Psoas muscle (tissue), 8 donors: ENCODE measurements at places on chromosomes 7 and 10. TPM values are rescaled to one million over a fixed set of nuclear protein-coding genes. Genes with fewer than 3 reads are reported as not detected.

ACBD7 gene
- total RNA-seq = not detected

PALD1 gene
- 4.0 TPM for total RNA-seq

AKAP9 gene
- 37.5 TPM for total RNA-seq

DRGX gene
- not detected for total RNA-seq

MYL7 gene
- not detected for total RNA-seq

ZNF467 gene
- 2.2 TPM for total RNA-seq

HOXA9 gene
- not detected for total RNA-seq

PKD1L1 gene
- total RNA-seq = 1.2 TPM

TRPV5 gene
- total RNA-seq = not detected

WDR86 gene
- total RNA-seq = not detected

ZPBP gene
- not detected for total RNA-seq

WIPF3 gene
- 18.5 TPM for total RNA-seq

LRRC17 gene
- 0.84 TPM for total RNA-seq

SPDYE8 gene
- not detected for total RNA-seq

SLC26A3 gene
- total RNA-seq = 0.29 TPM

TMEM273 gene
- total RNA-seq = 3.5 TPM

LRRC18 gene
- not detected for total RNA-seq

IDI2 gene
- total RNA-seq = 107 TPM

AKR1B15 gene
- 16.3 TPM for total RNA-seq

GRCh38 chr7:130733931-130734814 lies at the start of gene KLF14:
Gene KLF14 (minus strand): TSS chr7:130734207. CDS start chr7:130734033, 174 bp downstream.
- peak; percentile 72 for DNase-seq

DNA sequence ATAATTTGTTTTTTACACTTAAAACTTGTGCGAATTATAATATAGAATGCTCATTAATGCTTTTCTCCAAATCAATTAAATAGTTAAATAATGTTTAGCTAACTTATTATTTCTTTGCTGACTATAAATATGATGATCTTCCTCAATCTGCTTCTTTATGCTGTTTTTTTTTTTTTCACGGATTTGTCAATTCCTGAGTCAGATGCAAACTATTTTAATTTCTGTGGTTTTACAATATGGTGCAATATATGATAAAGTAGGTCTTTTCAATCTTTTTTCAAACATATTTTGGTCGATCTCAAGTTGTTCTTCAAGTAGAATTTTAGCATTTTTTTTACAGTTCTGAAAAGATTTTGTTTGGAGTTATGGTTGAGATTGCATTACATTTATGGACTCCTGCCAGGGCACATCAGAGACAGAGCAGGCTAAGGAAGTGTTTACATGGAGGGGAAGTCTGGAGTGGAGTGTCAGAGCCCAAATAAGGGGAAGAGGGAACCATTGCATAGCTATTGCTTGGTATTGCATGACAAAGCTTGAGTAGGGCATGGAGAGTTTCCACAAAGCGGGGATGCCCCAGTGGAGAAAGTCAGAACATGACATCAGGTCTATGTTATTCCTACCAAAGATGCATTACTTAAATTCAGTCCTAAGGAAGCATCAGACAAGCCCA lies 204.4 kb downstream of the OTUD1 start:
- no peak for DNase-seq

- peak; percentile 91 for DNase-seq
Observed at GRCh38 chr10:70458329-70459060, 17.0 kb upstream of the NODAL start.

DNA sequence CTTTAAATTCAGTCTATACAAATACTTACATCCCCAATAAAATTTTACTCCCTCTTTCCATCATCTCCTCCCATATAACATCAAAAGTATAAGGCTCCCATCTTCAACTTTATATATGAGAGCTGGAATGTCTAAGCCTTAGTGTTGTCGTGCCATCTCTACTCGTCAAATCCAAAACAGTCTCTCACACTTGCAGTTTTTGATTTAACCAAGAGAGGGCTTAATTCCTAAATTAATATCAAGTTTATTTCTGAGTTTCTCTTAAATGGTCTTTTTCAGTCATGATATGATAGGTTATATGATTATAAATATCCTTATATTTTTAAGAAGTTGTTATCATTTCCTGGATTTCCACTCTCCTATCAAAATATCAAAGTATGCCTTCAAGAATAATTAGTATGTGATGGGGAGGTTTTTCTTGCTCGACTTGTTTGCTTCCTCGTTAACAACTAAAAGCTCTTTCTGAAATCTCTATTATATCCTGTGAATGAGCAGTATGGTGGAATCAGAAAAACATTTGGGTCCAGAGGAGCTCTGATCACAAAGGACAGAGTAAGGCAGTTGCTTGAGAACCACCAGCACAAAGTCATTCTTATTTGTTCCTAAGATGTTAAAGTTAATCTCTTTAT lies 12.5 kb upstream of the LIPK start:
- no peak for DNase-seq

DNA sequence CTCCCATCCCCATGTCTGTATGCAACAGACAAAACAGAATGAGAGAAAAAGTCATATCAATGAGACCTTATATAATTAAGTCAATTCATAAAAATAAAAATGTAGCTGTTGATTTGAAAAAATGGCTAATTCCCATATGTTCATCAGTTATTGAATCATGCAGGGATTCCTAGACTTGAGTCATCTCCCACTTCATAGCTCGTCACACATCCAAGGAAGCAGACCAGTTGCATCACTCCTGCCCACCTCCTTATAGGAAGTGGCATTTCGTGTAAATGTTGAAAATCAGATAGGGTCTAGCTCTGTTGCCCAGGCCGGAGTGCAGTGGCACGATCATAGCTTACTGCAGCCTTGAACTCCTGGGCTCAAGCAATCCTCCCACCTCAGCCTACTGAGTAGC lies 56.1 kb upstream of the SH2B2 start:
- DNase-seq = no peak

DNA sequence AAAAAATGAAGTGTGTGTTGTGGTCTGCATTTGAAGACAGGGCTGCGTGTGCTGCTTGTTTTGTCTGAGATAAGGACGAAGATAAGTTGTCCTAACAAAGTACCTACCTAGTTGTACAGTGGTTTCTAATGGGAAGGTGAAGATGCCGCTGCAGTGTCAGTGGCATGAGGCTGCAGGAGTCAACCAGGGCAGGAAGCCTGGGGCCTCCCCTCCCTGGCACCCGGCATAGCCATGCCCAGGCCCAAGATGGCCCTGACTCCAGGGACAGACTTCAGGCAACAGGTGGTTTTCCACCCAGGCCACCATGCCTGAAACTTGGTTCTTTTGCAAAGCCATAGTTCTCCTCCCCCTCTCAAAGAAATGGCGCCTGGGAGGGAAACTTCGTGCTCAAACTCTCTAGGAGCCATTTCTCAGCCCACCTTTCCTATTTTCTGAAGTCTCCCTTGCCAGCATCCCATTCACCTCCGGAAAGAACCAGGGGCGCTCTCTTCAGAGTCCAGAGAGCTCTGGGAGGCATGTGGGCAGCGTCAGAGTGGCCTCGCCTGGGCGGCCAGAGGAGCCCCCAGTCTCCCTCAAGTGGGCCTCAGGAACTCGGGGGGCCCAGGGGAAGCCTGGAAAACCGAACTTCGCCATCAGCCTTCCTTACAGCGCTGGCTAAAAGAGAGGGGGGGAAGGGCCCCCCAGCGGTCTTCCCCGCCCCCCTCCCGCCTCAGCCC lies 2.1 kb upstream of the KAT6B start:
- DNase-seq = no peak

- no peak for DNase-seq
Observed at GRCh38 chr10:112605063-112605462, 158.0 kb downstream of the VTI1A start.

DNA sequence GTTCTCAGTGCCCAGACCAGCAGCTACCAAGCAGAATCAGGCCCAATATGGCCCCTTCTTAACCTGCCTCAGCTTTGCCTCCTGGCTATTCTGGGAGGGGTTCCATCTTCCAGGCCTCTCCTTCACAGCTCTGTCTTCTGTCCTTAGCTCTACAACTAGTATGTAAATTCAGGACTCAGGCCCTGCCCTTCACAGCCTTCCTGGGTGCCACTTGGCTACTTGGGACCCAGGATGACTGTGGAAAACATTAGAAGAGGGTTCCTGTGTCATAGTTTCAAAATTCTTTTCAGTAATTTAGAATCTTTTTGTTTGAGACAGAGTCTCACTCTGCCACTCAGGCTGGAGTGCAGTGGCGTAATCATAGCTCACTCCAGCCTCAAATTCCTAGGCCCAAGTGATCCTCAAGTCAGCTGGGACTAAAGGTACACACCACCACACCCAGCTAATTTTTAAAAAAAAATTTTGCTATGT lies 33.2 kb upstream of the PAPSS2 start:
- DNase-seq = no peak

GRCh38 chr10:104255311-104255981 lies 754 bp downstream of the GSTO1 start:
- DNase-seq = no peak

- no peak for DNase-seq
Observed at GRCh38 chr7:104982308-104983075, 31.5 kb upstream of the KMT2E start.

DNA sequence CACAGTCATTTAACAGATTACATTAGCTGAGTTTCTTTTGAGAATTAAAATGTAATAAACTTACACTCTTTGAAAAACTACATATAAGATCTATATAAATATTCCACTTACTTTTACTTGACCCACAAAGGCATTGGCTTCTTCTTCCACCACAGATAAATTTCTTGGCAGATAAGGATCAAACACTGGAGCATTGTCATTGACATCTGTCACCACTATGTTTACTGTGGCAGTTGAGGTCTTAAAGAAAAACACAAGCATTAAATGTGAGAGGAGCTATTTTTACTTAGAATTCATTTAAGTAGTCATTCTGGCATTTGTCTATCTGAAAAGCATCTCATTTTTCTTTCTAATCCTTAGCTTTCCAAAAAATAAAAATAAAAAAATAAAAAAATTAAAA lies 734.4 kb downstream of the PCDH15 start:
- DNase-seq = no peak

- DNase-seq = no peak
Observed at GRCh38 chr10:101355072-101355706, 1.2 kb downstream of the BTRC start.

GRCh38 chr7:47543714-47544113 lies 38.2 kb downstream of the TNS3 start:
- no peak for DNase-seq

DNA sequence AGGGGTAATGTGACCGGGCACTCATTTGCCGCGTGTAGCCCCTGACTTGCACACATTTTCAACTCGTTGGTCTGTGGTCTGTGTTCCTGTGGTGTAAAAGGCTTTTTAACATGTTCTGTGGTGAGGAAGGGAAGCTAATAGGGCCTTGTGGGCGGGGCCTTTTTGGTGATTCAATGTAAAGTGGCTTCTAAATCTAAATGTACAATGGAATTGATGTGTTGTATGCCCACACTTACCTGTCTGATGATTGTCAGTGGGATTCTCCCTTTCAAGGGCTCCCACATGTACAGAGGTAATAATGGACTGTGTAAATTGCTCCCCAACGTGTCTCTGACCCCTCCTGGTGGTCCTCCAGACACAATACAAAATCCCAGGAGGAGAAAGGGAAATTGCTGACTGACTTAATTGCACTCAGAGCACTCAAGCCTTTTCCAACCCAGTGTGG lies 43.1 kb upstream of the GATAD1 start:
- no peak for DNase-seq

GRCh38 chr10:5951167-5951711 lies 26.1 kb downstream of the IL15RA start:
- DNase-seq = peak; percentile 52

GRCh38 chr10:7804741-7805140 lies 13.6 kb upstream of the TAF3 start:
- DNase-seq = no peak

GRCh38 chr7:19690736-19691135 lies 18.1 kb downstream of the POLR1F start:
- no peak for DNase-seq

GRCh38 chr7:133572843-133573242 lies 320.0 kb downstream of the EXOC4 start:
- DNase-seq = no peak

DNA sequence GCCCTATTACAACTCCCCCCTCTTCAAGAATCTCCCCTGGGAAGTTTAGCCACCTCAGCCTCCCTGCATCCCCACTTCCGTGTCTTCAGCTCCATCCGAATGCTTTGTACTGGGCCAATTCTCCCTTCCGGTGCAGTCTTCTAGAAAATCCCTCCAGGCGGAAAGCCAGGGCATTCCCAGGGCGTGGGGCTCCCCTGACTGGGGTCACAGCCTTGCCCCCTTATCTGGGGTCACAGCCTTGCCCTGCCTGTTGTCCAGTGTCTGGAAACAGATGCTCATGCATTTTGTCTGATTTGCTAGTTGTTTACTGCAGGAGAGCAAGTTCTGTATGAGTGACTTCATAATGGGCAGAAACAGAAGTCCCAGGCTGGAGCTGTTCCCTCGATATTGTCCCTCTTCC lies 112.5 kb upstream of the TCERG1L start:
- no peak for DNase-seq

DNA sequence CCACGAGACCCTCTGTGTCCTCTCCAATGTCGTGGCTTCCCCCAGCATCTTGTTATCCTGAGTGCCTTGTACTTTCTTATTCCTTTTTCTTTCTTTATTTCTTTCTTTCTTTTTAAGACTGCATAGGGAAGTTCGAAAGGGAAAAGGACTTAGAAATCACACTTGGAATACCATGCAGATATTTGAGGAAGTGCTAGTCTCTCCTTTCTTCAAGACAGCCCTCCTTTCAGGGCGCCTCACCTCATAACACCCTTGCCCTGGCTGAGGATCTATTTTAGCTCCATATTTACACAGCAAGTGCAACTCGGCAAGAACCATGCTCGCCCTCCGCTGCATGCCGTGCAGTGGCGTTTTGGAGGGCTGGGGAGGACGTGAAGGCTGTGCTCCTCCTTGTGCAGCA lies 232.3 kb upstream of the GLI3 start:
- DNase-seq = no peak

- no peak for DNase-seq
Observed at GRCh38 chr7:87427288-87427687, 48.2 kb downstream of the ABCB4 start.

DNA sequence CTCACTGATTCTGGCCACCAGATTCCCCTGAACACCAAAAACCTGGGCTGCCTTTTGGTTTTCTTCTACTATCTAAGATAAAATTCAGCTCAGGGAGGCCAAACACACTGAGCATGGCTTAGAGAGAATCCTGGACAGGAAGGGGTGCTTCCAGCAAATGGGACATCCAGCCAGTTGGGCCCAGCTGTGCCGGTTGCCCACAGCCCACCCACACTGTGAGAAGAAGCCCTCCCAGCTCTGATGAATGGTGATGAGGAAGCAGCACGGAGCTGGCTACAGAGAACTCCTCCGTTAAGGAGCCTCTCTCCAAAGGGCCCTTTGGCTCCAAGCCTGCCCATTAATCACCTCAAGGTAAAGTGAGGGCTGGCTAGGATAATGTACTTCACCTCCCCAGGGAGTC lies 15.9 kb downstream of the LRRC18 start:
- DNase-seq = no peak

GRCh38 chr7:64599359-64599758 lies 36.5 kb upstream of the ZNF680 start:
- DNase-seq = no peak
